GM06990 (cell line): ENCODE measurements at places on chromosomes 1 and 21.
A peak's percentile ranks its signal among the peaks of the same experiment; 100 is the strongest.

- no peak for DNase-seq
Observed at GRCh38 chr1:209890641-209891330, 47.2 kb upstream of the SYT14 start.

- DNase-seq, result no peak
Observed at GRCh38 chr21:27192281-27192949, 225.5 kb upstream of the ADAMTS5 start.

- DNase-seq, result peak; percentile 53
Observed at GRCh38 chr1:24070821-24071393, 41.0 kb downstream of the MYOM3 start.

DNA sequence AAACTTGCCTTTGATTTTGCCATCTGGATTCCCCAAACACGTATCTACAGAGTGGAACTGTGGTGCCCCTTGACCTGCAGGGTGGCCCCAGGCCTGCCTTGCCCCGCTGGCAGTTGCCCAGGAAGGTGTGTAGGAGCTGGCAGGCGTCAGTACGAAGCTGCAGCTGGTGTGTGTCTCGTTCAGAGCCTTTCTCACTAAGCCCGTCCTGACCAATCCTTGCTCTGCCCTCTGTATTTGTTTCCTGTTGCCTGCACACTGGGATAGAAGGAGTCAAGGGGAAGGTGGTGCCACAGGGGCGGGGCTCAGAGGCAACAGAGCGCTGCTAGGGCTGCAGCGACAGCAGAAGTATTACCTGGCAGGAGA, 5.2 kb upstream of the VSIG8 start:
- no peak for DNase-seq

- DNase-seq, result no peak
Observed at GRCh38 chr1:54986533-54986932, 6.1 kb downstream of the TMEM61 start.

DNA sequence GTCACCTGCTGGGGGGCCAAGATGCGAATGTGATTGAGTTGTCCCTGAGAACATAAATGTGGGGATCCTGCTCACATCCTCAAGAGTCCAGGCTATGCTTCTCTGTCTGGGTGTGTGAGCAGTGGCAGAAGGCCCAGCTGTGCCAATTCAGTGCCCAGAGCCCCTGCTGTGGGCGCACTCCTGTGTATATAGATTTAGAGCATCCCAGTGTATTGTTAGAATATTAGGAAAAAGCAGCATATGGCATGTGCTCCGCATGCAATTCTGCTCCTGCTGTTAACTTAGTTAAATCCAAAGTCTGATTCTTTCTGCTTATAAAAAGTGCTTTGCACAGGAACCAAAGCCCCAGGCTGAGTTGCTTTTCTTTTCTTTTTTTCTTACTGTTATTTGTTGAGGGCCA, 37.8 kb downstream of the FAM78B start:
- no peak for DNase-seq

DNA sequence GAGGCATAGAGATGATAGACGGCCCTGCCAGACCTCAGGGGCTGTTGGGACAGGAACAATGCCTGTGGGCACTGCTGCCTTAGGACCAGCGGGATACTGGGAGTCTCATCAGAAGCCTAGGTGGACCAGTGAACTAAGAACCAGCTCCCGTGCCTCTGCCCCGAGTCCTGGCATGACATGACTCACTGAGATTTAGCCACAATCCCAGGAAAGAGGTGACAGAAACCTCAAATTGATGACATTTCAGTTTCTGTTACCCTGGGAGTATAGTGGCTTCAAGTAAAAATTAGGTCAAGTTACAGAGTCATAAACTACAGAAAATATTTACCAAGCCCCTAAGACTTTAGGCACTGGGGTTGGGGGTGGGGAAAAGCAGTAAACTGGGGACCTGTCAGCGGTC, 74.6 kb upstream of the GADD45A start:
- DNase-seq, result no peak

DNA sequence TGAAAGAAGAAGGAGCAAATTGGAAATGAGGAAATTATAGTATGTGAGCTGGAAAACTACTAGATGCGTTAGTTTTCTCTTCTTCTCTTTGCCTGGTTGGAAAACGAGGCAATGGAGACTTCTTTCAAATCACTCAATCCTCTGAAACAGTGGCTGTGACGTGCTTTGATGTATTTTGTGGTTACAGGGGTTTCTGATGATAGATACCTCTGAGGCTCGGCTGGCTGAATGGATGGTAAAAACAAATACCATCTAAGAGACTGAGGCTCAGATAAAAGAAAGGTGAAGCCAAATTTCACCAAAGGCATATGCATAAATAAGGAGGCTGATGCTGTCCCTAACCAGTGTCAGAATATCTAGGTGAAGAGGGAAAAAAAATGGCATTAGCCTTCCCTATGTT, 15.1 kb downstream of the MAB21L3 start:
- no peak for DNase-seq

- DNase-seq, result no peak
Observed at GRCh38 chr1:188425687-188426086, 1596.9 kb downstream of the PLA2G4A start.

DNA sequence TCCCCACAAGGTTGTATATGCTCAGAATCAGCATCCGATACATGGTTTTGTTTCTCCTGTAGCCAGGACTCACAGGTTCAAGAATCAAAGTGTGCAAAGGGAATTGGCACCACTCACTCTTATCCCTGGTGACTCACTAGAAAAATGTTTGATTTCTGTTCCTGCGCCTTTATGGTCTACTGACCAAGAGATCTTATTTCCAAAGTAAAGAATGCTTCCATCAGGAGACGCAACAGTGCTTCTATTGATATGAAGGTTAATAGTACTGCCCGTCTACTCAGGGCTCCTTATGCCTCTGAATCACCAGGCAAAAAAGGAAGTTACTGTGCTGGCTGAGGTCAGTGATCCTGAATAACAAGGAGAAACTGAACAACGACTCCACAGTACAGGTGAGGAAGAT, 1392.0 kb upstream of the PRMT6 start:
- no peak for DNase-seq

- no peak for DNase-seq
Observed at GRCh38 chr1:173996995-173997394, 25.2 kb downstream of the RC3H1 start.

GRCh38 chr1:112870887-112871646, 84.9 kb downstream of the SLC16A1 start:
- DNase-seq, result no peak

DNA sequence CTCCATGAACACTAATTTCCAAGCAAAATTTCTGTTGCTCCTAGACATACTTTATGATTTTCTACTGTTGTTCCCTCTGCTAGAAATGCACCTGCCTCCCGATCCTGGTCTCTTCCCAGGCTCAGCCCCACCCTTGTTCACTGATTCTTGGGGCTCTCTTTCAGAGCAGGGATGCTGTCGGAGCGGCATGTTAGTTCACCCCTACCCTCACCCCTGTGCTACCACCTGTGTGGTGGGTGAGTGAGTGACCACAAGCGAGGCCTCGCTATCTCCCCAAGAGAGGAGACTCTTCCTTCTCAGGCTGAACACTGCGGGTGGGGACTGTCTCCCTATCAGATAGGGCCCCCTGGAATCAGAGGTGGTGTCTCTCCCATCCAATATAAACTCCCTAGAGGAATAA, 4.9 kb upstream of the S100A8 start:
- no peak for DNase-seq

- no peak for DNase-seq
Observed at GRCh38 chr1:66371233-66372005, 162.5 kb upstream of the SGIP1 start.

DNA sequence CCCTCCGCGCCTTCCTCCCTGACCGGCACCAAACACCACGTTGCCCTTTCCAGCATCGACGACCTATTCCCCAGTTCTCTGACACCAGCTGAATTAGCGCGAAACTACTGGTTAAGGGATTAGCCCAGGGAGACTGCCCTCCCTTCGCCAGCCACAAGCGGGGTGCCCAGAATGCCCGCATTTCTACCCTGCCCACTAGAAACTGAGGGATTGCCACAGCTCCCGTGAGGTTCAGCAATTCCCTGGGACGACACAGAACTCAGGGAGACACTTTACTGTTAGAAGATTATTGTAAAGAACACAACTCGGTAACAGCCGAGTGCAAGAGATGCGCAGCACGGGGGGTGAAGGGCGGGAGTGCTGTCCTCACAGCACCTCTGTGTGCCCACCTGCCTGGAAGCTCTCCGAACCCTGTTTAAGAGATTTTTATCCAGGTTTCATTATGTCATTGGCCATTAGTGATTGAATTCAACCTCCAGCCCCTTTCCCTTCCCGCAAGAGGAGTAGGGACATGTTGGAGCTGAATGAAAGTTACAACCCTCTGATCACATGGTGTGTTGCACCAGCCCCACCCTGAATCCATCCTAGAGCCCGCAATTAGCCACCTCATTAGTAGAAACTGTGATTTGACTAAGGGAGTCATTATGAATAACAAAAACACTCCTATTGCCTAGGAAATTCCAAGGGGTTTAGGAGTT, 15.8 kb upstream of the RIPPLY3 start:
- DNase-seq, result no peak

DNA sequence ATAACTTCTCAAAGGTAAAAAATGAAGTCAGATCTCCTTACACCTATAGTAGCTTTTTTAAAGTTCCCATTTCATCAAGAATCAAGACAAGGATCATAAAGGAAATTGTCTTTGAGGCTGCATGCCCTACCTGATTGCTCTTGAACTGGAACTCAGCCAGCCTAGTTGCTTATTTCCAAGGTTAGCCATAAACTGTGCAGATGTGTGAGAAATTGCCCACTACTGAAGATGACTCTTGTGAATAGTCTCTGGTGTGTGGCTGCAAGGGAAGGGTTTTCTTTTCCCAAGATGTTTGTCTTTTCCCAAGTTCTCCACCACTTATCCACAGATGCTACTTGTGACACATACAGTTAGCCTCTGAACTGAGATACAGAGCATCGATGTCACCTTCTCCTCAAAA, 81.7 kb upstream of the DUSP10 start:
- DNase-seq, result no peak

DNA sequence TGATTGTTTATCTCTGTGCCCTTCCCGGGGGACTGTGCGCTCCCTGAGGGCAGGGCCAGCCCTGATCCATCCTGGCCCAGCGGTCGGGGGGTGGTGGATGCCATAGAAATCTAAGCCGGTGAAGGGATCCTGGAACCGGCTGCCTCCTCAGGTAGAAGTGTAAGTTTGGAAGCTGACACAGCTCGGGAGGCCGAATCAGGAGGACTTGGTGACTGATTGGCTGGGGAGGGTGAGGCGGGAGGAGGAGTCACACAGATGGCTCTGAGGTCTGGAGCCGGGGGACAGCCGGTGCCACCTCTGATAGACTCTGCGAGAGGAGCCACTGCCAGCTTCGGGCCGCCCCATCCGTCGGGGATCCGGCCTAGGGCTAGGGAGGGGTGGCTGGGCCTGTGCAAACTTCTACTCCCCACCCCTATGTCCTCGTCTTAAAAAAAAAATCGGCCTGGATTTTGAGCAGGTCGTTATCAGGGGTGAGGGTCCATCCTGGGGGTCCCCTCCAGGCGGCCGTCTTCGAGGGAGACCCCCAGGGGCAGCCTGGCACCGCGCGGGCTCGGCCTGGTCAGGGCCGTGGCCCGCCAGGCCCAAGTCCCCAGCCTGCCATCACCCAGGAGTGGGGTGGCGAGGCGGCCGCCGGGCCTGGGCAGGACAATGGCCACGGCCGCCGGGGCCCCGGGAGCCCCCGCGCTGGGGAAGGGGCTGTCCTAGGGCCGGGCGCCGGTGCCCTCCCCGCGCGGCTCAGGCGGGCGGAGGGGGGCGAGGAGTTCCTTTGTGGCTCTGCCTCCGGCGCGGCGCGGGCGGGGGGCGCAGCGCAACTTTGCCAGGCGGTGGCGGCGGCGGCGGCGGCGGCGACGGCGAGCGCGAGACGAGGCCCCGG, 708 bp upstream of the ZNF362 start:
- peak; percentile 63 for DNase-seq

DNA sequence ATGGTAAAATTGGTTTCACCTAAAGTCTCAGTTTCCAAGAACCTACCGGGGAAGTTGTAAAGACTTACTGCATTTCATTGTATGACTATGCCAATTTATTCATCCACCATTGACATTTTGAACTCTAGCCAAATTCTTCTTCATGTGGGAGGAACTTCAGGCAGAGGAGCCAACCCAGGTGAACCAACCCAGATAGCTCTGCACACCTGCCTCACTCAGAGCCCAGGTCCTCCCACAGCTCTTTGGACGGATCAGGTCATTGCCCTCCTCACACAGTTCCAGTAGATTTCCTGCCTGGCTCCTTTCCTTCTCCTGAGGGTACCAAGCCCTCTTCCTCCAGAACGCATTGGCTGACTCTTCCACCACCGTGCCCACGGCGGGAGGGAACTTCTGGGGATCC, 121.7 kb downstream of the DTL start:
- DNase-seq, result no peak

- DNase-seq, result peak; percentile 23
Observed at GRCh38 chr1:209106861-209107260, 476.7 kb upstream of the CAMK1G start.

DNA sequence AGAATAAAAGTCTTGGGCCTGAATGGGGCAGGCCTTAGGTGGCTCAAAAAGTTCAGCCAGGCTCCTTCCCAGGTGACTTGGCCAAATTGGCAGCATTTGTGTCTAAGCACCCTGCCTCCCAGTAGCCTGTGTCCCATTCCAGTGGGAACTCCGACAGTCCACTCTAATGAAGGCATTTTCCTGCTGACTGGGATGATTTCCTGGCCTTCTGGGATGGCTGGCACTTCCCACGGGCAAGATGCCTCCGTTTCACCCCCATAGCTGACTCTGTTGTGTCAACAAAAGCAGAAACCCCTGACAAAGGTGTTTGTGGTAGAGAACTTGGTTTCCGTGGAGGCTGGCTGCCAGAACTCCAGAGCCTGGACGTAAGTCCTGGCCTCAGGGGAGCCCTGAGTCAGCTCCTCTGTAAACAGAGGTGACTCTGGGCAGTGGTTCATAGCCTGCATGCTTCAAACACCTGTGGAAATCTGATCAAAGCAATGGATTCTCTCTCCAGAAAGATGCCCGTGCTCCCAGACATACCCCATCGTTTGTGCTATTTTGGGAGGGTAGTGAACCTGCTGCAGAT, 36.6 kb downstream of the WNT3A start:
- DNase-seq, result no peak

DNA sequence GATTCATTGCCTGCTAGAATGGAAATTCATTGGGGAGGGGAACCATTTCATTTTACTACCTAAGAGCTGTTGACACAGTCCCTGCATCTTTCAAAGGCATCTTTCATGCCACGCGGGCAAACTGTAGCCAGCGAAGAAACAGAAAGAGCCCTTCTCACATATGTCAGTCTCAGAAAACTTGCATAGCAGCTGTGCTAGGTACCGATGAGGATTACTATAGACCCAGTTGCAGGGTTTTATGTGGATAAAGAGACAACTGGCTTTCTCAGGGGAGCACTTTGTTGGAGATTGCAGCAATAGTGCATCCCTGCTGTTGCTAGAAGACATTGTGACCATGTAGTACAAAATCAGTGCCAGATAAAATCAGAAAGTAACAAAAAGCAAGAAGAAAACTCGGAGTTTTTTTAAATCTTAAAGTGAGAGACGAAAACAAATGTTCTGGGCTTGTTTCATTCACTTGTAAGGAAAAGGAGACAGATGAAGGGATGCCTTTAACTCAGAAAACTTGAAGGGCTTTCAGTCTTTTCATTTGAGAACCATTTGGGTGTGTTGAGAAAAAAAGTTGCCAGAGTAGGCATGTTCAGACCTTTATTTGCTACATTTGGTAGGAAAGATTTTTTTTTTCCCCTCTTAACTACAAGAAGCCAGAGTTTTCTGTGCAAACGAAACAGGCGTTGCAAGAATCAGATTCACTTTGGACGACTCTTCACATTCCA, 804.1 kb downstream of the USP25 start:
- DNase-seq, result no peak

GRCh38 chr1:197320991-197321531, 53.0 kb downstream of the CRB1 start:
- DNase-seq, result no peak

GRCh38 chr1:228846952-228847351, 111.7 kb downstream of the RHOU start:
- no peak for DNase-seq

- DNase-seq, result no peak
Observed at GRCh38 chr1:50350868-50351267, 72.4 kb downstream of the DMRTA2 start.
